GM19239 (cell line): ENCODE measurements at places on chromosomes 2 and 18.

DNA sequence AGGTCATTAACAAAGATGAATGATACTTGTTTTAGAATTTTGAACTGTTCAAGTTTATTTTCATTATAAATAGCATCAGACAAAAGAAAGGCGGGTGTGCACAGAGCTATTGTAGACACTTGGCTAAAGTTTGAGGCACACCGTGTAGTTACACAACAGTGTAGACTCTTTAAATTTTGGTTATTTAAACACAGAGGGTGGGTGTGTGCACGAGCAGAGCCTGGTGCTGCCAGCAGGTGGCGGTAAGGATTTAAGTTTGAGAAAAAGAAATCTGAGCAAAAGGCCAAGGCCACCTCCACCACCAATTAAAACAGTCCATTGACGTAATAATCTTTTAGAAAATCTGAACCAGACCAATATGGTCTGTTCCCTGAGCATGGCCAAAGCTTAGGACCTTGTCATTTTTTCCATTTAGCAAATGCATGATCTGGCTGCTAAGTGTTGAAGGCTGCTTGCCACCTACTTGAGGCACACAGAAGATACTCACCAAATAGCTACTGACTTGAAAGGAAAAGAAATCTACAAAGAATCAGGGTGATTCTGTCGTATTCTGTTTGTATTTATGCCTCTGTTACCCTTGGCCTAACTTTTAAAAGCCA, 14.3 kb downstream of the COPS7B start:
- no peak for DNase-seq

GRCh38 chr2:220259662-220260061, 632.2 kb downstream of the SLC4A3 start:
- DNase-seq = no peak

DNA sequence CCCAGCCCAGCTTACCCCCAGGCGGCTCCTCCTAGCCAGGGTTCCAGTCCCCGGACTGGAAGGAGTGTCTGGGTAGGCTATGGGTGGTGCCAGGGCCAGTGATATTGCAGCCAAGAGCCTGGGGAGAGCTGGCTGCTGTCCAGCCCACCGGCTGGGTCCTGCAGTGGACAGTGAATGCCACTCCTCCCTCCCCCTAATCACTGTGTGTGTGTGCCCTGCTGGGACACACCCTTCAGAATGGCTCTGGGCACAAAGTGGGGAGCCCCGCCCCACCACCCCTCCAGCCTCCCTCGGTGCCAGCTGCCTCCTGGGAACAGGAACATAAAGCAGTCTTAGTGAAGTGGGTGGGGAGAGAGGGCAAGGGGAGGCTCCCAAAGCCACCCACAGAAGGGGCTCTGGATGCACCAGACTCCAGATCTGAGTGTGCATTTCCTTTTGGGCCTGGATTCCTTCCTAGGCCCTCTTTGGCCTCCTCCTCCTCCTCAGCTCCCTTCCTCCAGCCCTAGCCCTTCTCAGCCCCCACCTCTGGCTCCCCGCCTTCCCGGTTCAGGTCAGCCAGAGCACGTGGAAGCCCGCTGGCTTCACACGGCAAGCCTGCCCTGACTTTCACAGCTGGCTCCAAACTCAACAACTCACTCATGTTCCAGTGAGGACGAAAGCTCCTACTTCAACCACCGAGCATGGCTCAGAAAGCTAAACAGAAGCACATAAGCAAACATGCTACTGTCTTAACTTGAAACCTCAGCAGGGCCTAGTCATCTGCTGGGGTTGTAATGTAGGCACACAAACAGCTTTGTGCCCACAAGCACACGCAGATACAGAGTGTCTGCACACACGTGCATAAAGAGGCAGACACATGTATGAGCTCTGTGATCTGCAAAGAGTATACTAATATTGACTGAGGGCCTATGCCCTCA, 209.2 kb upstream of the SMAD2 start:
- no peak for DNase-seq

DNA sequence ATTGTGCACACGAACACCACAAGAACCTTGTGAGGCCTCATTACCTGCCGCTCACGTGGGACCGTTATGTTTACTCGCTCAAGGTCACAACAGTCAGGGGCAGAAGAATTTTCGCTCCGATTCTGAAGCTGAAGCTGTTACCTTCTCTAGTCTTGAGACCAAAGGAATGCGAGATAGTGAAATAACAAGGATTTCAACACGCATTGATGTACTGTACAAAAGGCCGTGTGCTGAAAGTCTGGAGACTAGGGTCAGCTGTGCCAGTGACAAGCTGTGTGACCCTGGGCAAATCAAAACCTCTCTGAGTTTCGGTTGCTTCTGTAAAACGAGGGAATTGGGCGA, 583 bp downstream of the NEMP2 start:
- no peak for DNase-seq

- DNase-seq = no peak
Observed at GRCh38 chr2:167686691-167687090, 560.7 kb downstream of the STK39 start.

GRCh38 chr2:122340246-122340645, 584.8 kb downstream of the TSN start:
- DNase-seq = no peak

DNA sequence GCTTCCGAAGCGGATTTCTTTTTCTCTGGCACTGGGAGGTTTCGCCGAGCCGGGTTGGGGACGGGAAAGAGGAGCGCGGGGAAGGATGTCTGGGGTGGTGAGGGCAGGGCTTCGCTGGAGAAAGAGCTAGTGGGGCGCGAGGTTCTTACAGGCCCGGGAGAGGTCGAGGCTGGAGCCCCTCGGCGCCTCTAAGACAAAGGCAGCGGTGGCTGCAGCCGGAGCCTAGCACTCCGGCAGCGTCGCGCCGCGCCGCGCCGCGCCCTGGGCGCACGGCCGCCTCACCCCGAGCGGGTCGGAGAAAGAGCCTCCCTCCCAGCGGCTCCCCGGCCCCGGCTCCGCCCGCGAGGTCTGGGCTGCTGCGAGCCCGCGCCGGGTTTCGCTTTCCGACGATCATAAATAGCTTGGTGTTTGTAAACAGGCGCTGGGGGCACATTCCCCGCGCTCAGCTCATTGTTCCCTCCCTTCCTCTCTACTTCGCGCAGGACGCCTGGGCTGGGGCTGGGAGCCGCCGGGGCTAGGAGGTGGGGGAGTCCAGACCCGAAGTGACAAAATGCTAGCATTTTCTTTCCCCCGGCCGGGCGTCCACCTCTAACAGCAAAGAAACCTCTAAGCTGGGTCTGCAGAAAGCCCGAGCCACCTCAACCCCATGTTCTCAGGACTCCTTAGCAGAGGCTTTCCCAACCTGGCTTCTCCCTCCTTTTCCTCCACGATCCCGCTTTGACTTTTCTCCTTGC, 813 bp upstream of the MEIS1 start:
- DNase-seq = no peak

DNA sequence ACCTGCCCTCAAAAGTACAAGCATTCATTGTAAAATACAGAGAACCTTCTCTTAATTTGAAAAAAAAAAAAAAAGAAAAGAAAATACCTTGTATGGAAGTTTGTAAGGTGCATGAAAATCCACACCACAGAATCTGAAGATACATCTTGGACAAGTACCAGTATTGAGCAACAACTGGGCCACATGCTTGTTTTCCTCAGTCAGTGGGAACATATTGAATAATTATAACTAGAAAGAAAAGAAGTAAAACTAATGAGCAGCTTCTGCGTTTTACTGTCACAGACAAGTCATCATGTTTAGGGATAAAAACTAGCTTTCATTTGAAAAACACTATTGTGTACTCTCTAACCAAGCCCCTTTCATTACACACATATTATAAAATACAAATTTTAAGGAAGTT, 5.8 kb upstream of the PEX13 start:
- no peak for DNase-seq

GRCh38 chr2:16311521-16312440, 353.9 kb downstream of the CYRIA start:
- no peak for DNase-seq

GRCh38 chr2:130884013-130884412, 47.3 kb downstream of the ARHGEF4 start:
- DNase-seq = no peak

GRCh38 chr18:42561521-42561920, 554.0 kb downstream of the RIT2 start:
- DNase-seq = no peak

- DNase-seq = peak; percentile 24
Observed at GRCh38 chr2:216142540-216142939, 33.4 kb downstream of the XRCC5 start.

DNA sequence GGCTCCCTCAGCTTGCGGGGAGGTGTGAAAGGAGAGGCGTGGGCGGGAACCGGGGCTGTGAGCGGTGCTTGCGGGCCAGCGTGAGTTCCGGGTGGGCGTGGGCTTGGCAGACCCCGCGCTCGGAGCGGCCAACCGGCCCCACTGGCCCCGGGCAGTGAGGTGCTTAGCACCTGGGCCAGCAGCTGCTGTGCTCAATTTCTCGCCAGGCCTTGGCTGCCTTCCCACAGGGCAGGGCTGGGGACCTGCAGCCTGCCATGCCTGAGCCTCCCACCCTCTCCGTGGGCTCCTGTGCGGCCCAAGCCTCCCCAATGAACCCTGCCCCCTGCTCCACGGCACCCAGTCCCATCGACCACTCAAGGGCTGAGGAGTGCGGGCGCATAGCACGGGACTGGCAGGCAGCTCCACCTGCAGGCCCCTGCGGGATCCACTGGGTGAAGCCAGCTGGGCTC, 48.2 kb downstream of the RNF138 start:
- no peak for DNase-seq

DNA sequence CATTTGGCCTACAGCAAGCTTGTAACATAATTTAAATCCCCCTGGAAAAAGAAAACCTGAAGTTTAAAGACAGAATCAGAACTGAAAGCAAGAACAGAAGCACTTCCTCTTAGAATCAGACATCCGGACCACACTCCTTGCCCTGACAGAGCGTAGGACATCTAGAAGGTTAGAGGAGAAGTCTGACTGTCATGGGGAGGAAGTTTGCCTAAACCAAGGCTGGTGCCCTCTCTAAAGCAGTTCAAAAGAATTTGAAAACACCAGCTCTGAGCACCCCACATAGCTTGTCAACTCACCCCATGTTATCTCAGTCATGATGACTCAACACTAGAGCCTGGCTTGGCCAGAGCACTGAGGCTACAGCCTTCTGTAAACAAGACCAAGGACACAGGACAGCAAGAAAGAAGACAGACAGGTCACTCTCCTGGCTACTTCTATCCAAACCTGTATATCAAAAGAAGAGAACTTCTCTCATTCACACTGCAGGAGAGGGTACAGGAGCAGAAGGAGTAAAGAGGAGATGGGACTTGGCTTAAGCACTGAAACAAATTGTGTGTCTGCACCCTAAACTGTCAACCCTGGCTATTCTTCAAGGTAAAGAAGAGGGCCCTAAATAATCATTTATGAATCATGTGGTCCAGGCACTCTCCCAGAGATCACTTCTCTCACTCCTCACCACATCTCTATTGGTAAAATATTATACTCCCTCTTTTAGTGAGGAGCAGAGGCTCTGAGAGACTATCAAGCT, 198.6 kb downstream of the MEMO1 start:
- peak; percentile 72 for DNase-seq

DNA sequence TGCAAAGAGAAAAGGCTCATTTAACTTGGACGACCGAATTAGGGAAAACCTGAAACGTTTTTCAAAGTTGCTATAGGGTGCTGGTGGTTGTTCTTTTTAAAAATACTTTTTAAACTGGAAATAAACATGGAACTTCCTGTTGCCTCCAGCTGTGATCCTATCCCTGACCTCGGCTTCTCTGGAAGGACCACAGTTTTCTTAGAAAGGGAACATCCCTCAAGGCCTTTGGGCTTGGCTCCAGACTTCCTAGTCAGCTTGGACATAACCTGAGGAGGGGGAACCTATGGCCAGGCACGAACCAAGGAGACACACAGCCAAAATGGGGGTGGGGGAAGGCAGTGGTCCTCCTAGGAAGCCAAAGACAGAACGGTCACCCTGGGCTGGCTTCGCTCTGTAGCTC, 57.7 kb downstream of the CENPO start:
- no peak for DNase-seq

DNA sequence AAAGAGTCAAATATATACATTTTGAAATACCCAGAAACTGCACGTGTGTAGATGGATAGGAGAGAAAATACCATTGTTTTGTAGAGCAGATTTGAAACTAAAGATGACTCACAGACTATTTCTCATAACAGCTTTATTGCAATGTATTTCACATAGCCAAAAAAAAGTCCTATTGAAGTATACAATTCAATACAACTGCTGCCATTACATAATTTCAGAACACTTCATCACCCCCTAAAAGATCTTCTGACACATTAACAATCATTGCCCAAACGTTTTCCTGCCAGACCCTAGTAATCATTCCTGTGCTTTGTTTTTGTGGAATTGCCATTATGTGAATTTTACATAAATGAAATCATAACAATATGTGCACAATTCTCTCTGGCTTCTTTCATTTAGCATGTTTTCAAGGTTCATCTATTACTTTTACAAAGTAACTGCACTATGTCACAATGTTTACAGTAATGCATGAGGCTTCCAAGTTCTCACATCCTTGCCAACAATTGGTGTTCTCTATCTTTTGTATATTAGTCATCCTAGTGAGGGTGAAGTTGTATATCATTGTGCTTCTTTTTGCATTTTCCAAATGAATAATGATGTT, 378.6 kb upstream of the CWC22 start:
- DNase-seq = no peak

DNA sequence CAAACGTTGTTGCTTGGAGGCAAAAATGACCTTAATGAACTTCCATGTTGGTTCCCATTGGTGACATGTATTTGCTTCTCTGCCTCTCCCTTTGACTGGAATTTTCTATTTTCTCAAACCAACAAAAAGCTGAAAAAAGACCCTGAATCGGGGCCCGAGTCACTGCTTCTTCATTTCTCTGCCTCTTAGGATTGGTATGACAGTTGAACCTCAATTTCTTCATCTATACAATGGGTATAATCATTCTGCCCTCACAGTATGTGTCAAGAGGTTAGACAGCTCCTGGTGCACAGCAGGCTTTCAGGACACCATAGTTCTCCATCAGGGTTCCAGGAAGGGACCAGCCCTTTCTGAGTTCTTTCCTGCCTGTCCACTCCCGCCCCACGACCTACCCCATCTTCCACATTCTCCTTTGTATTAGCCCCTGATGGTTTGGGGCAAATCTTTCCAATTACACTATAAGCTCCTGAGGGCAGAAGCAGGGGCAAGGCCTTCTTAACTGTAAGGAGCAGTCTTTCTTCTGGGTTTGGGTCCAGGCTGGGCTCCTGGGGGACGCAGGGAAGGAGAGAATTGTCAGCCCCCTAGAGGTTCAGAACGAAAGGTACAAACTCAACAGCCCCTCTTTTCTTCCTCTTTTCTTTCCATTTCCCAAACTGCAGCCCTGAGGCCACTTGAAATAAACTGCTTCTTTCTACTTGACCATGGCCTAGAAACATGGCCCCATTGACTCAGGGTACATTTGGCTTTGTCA, 6.3 kb upstream of the PKDCC start:
- no peak for DNase-seq
